Large intestine (tissue), 12 donors: ENCODE measurements at places on chromosomes 1 and 21.

DNA sequence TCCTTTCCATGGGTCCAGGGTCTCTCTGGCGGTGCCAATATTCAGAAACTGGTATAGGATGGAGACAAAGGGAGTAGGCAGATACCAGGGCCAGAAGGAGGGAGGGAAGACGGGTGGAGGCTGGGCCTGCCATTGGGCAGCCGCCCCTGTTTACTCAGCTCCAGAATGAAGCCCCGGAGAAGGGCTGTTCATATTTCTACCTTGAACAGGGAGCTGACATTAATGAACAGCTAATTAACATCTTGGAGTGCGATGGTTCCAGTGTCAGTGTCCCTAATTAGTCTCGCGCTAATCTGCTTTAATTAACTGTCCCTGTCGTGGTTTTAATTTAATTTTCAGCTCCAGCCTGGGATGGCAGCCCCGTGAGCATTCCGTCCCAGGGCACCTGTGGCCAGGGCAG lies 113.8 kb downstream of the EPHB2 start:
- DNase-seq, result no peak

- DNase-seq, result no peak
These were observed 2.2 kb upstream of the ZBTB7B start for GRCh38 chr1:155000411-155000725.

- no peak for DNase-seq
These were observed 156.3 kb downstream of the LYPLAL1 start for GRCh38 chr1:219330001-219330400.

DNA sequence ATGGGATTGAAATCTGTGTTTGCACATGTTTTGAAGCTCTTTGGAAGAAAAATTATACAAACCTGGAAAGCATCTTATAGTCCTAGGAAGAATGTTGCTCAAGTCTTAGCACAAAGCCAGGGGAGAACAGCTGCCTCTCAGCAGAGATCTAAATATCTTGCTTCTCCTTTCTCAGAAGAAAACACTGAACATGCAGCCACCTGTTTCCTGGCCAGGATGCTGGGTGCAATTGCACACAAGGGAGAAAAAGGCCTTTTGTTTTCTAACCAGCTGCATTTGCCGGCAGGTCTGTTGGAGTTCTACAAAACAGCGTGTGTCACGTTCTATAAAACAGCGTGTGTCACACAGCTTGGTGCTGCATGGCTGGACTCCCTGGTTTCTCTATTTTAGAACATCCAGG lies 259.6 kb upstream of the PLD5 start:
- no peak for DNase-seq

DNA sequence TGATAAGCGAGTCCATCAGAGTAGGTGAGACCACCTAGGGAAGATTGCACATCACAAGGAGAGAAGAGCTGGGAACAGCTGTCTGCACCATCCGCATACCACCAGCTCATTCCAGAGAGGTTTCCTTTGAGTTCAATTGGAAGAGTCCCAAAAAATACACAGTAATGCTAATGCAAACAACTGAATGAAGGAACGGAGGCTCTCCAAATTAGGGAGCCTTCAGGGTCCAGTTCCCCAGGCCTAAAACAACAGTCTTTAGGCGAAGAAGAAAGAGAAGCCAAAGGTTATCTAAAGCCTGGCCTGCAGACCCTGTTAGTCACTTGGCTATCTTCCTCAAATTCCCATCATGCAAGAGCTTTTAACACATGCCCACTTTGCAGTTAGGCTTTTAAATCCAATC lies 246.4 kb downstream of the PBX1 start:
- DNase-seq, result no peak

- DNase-seq, result no peak
These were observed 40.2 kb upstream of the RBM15 start for GRCh38 chr1:110298991-110299390.

DNA sequence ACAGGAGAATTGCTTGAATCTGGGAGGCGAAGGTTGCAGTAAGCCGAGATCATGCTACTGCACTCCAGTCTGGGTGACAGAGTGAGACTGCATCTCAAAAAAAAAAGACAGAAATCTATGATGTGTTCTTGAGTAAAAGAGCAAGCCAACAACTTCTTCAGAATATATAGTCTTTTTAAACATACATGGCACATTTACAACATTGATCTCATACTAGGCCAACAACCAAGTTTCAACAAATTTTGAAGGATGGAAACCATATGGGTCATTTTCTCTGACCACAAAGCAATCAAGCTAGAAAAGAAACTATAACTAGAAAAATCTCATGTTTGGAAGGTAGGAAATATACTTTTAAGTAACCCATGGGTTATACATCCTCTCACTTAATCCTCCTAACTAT lies 38.3 kb downstream of the PAFAH2 start:
- DNase-seq, result no peak

GRCh38 chr1:147117109-147117508 lies 55.2 kb downstream of the PRKAB2 start:
- no peak for DNase-seq

GRCh38 chr1:92964316-92964715 lies 3.1 kb upstream of the DIPK1A start:
- DNase-seq, result no peak

- DNase-seq, result no peak
These were observed 1.5 kb downstream of the TRIM62 start for GRCh38 chr1:33180226-33180910.

DNA sequence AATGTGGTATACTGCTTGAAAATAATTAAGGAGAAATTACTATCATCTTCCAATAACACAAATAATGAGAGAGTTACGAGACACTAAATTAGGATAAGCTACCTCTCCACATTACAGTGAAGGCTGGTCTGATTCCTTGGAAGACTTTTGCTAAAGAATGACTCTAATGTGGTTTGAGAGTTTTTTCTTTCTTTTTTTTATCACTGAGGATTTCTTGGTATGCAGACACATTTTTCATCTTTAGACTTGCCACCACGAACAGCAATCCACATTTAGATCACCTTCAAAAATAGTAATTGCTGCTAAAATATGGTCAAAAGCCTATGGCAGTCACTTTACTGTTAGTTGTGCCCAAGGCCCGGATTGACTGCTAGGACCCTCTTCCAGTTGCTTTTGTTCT lies 16.6 kb upstream of the TMEM35B start:
- no peak for DNase-seq

DNA sequence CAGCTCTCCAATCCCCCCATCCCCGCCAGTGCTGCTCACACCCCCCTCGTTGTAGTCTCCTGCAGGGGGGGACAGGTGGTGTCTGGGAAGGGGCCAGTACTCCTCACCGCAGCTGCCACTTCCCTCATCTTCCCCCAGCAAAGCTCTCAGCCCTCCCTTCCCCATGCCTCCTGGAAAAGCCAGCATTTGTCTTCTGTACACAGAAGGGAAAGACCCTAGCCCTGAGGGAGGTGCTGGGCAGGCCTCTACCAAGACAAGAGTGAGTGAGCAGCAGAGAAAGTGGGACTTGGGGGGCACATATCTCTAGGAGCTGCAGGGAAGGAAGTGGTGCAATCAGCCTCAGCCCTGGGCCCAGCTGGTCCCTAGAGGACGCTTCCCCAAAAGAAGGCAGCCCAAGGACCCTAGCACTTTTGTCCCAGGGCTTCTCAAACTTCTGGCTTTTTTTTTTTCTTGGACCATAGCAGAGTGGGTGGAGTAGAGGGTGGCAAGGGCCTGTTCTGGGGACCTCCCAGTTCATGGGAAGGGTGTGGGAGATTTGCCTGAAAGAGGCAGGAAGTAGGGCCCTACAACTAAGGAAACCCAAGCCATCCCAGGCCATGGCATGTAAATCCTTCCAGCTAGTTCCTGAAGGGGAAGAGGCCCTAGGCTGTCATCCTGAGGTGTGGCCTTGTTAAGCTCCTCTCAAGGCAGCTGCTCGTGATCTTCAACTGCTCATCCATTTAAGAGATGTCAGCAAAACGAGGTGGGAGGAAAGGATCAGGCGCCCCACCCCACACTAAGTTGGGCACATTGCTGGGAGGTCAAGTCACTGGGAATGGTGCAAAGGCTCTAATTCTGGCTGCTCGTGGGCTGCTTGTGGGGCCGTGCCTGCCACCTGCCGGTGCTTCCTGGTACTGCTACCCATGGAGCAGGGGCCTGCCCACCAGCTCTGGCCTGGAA lies 12.6 kb downstream of the ZC3H12A start:
- DNase-seq, result peak; percentile 75

GRCh38 chr1:36857754-36858153 lies 176.6 kb downstream of the GRIK3 start:
- no peak for DNase-seq

- peak; percentile 54 for DNase-seq
These were observed 162.4 kb downstream of the TPR start for GRCh38 chr1:186212568-186213224.

DNA sequence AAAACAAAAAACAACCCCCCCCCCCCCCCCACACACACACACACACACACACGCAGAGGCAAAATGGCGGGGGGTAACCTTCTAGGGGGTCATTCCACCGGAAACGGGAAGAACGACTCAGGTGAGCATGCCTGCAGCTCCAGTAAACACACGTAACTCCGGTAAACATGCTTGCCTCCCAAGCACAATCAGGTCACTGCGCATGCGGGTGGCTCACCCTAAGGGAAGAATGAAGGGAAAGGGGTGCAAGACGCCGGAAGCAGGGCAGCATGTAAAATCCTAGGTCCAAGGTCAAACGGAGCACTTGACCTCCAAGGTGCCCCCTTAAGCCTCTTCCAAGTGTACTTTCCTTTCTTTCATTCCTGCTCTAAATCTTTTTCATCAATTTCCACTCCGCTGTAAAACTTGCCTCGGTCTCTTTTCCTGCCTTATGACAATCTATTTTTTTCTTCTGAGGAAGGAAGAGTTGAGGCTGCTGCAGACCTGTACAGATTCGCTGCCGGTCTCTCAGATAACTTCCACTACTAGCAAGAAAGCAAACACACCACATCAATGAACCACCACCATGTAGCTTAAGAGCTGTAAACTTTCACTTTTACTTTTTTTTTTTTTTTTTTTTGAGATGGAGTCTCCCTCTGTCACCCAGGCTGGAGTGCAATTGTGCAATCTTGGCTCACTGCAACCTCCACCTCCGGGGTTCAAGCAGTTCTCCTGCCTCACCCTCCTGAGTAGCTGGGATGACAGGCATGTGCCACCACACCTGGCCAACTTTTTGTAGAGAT lies 21.0 kb upstream of the CBR3 start:
- DNase-seq, result no peak

DNA sequence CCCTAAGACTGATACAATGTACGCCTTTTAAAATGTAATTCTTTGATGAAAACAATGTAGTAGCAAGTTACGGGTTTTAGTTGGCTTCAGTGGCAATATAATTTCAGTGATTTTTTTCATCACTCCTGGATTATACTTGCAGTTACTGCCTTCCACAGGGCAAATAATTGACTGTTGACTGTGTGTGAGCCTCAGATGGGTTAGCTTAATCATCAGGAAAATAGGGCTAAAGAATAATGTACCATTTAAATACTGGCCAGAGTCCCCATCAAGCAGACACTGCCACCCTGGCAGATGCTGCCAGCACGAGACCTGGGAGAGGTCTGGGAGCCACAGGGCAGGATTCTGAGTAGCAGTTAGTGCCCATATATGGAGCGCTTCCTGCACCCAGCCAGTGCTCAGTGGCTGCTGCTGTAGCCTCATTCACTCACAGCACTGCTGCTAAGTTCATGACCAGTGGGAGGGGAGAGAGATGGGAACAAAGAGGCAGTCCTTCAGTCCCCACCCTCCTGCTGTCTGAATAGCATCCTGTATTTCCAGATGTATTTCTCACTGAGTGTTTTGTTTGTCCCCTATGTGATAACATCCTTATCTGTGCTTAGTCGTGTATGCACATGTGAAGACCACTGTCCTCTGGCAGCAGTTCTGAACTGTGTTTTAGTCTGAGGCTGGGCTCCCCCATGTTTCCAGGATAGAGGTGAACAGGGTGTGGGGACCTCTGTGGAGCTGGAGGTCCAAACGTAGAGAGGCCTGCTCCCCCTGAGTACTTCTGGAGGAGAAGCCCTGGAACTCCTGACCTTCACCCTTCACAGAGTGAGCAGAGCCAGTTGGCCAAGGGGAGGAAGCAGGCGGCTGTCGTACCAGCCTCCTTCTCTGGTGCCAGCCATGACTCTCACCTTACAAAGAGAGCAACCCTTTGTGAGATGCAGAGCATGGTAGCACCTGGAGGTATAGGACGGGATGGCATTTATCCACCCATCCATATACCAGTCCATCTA lies 80.4 kb downstream of the ADARB1 start:
- DNase-seq, result peak; percentile 12

GRCh38 chr21:16993416-16994038 lies 519.3 kb upstream of the CXADR start:
- no peak for DNase-seq

DNA sequence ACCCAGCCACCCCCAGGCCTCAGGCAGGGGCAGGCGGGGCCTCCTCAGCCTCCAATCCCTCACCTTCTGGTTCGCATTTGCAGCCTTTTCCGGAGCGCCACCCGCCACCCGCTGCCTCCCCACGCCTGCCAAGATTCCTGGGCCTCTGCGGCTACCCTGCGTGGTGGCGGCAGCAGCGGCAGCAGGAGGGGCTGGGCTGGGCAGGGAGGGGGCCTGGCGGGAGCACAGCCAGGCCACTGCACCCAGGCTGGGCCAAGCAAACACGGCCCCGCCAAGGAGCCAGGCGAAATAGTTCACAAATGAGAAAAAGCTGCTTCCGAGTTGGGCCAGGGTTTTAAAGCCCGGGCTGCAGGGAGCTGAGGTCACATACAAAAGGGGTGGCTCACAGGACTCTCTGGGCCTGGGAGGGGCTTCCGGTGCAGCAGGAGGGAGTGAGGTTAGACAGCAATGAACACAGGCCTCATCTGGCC lies 9.8 kb downstream of the COL8A2 start:
- DNase-seq, result no peak

GRCh38 chr1:245829194-245829593 lies 674.4 kb downstream of the KIF26B start:
- no peak for DNase-seq

DNA sequence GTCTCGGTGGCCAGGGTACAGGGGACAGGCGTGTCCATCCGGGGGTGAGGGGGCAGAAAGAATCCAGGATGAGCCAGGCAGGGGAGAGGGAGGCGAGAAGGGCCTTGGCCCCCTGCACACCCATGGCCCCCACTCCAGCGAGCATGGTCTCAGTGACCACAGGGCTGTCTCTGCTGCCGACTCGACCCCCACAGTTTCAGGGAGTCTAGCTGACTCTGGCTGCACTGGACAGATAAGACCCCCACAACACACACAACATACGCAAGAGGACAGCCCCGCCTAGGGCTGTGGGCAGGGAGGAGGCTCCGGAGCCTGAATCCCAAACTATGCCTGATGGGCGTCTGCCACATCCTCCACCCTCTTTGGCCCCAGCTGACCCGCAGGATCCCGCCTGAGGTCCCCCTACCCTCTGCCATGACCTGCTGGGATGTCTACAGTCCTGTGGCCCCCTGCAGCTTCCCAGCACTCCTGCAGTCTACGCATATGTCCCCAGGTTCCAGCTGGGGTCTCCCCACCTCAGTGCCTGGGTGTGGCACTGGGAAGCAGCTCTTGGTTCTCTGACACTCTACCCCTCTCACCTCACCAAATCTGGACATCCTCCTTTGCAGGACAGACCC lies 22.0 kb downstream of the WNT9A start:
- DNase-seq, result no peak

DNA sequence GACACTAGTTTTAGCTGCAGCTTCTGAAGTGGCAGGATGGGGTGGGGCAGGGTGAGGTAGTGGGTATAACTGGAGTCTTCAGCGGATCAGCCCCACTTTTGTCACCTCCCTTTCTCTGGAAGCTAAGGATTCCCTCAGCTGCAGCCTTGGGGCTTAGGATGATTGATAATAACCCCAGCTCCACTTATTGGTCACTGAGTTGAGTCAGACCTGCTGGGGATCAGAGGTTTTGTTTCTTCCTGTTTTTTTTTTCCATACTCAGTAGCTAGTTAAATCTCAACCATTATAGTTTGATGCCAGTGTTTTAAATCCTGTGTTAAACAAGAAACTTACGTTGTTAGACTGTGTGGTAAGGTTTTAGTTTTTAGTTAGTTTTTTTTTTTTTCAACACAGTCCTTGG lies 57.2 kb downstream of the LAMC1 start:
- DNase-seq, result no peak
